Islet precursor cell (in vitro differentiated cells): ENCODE measurements at places on chromosomes 3 and 15.

GRCh38 chr3:43866529-43867353 lies 176.0 kb downstream of the ABHD5 start:
- DNase-seq = peak; percentile 48

DNA sequence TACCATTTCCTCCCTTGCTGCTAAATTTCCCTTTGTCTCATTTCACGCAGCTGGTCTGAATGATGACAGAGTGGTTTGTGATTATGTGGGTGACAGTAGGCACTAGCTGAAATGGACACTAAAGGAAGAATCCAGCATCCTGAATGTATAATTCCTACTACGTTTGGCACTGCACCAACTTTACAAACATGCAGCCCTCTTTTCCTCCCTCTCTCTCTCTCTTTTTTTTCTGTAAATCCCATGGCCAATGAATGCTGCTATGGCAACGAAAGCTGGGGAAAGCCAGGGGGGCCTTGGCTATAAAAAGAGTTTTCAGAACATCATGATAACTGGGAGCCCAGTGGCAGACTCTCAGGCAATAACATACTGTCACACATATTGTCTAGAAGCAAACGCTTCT lies 367.2 kb upstream of the AGTR1 start:
- DNase-seq = no peak

DNA sequence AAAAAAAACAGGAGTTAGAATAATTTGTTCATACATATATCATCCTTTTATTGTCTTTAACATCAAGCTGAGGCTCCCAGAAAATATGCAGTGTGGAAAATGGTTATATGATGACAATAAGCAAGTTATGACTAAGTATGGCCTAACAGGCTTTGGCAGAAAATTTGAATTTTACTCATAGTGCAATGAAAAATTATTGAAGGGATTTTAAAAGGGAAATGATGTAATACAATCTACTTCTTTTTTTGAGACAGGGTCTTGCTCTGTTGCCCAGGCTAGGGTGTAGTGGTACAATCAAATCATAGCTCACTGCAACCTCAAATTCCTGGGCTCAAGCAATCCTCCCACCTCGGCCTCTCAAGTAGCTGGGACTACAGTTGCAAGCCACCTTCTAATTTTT lies 78.7 kb downstream of the FAIM start:
- no peak for DNase-seq

GRCh38 chr3:126570103-126570541 lies 11.4 kb upstream of the C3orf22 start:
- DNase-seq = no peak

- DNase-seq = no peak
Observed at GRCh38 chr15:78257681-78258080, 6.7 kb upstream of the DNAJA4 start.
